ENCODE measurements at places on chromosomes 7 and 10.

DNA sequence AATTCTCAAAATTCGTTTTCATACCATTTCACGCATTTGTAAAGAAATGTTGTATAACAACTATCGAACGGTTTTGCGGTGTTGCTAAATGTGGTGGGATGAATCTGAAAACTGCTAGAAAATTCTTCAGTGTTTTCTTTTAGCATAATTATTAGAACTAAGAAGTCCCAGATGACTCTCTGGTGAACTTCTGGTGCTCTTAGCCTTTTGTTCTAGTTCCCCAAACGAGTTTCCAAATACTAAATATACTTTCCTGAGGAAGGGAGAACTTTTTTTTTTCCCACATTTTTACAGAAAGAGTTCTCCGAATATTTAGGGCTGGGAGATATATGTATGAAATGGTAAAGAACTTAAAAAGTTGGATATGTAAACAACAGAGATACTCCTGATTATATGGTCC, 82.5 kb downstream of the ICA1 start:
- no peak for DNase-seq

- DNase-seq, result peak; percentile 88
Measured at GRCh38 chr10:123666318-123667236, at the start of gene GPR26. Gene GPR26, plus strand, starts transcription at chr10:123666355. Its CDS starts 53 bp downstream, at chr10:123666408.

DNA sequence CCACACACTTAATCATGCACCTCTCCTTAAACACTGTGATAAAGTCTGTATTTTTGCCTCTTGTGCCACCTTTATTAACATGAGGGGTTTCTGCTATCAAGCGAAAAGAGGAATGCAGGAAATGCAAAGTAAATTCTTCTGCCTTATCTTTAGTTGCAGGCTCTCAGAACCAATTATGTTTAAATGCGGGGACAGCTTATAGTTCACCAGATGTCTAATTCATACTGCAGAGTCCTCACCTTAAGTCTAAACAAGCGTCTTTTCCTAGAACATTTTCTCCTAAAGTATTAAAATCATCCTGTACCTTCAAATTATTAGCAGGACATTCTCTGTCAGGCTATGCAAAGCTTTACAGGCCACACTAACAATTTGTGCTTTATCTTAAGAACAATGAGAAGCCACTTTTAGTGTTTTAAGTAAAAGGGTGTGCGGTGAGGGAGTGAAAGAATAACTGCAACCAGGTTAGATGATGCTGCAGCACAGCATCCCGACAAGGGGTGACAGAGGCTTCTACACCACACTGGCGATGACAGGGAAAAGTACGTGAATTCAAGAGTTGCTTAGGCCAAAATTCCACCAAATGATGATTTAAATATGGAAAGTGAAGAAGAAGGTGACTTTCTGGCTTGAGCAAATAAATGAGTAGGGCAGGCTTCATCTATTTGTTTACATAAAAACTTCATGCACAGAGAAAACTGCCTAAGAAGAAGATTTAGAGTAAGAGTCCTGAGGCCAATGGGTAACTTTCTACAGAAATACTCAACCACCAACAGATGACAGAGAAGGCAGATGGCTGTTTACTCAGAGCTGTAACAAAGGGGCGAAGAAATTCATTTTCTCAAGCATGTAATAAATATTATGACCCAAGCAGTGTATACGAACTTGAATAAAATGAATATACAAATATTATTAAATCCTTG, 36.0 kb downstream of the EZH2 start:
- DNase-seq, result no peak

DNA sequence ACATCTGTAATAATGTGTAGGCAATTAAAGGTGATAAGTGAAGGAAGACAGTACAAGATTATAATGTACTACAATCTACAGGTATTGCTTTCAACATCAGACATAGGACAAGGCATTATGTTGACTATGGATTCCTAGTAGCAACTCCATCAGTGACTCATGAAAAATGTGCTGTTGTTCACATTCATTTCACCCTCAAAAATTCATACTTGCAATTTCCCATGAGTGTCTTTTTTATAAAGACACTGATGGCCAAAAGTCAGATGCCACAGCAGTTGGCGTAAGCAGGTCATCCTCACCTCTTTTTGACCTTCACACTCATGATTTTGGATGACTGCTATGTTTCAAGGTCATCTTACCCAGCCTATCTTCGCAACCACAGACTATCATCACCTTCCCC, 100.0 kb upstream of the AMPH start:
- DNase-seq, result no peak

- DNase-seq, result no peak
Measured at GRCh38 chr7:10934292-10934691, 39.4 kb upstream of the PHF14 start.

GRCh38 chr10:110107887-110108286, 99.5 kb upstream of the MXI1 start:
- no peak for DNase-seq

- no peak for DNase-seq
Measured at GRCh38 chr7:133054162-133054840, 27.6 kb downstream of the CHCHD3 start.

DNA sequence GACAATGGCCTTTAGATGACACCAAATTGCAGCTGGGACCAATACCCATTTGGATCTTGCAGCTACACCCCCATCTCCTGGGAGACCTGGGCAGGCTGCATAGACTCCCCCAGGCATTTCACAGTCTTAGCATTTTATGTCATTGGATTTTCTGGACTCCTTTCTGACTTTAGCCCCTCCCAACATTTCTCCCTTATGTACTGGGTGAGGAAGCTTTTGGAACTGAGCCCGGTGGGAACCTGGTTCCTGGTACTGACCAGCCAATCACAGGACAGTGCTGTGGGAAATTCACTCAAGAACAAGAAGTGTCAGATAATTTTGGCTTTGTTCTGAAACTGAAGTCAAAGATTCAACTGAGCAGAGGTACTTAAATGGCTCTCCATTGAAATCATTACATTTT, 177.7 kb downstream of the ACTR3B start:
- DNase-seq, result no peak

- peak; percentile 72 for DNase-seq
Measured at GRCh38 chr7:101936611-101937231, 119.3 kb downstream of the CUX1 start.

GRCh38 chr10:14658331-14659127, 116.2 kb downstream of the FAM107B start:
- DNase-seq, result no peak

DNA sequence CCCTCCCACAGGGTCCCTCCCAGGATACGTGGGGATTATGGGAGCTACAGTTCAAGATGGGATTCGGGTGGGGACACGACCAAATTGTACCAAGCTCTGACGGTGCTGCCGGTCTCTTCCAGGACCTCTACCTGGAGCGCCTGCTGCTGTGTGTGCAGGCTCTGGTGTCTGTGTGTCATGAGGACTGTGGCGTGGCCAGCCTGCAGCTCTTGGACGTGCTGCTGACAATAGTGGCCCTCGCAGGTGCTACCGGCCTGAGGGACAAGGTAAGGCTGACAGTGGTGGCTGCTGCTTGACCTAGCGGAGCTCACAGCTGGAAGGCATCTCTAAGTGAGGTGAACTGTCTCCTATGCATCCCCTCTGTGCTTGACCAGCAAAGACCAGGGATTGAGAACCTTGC, 34.5 kb upstream of the PRKAR1B start:
- no peak for DNase-seq

GRCh38 chr7:116557066-116557585, 32.3 kb downstream of the CAV1 start:
- DNase-seq, result no peak

DNA sequence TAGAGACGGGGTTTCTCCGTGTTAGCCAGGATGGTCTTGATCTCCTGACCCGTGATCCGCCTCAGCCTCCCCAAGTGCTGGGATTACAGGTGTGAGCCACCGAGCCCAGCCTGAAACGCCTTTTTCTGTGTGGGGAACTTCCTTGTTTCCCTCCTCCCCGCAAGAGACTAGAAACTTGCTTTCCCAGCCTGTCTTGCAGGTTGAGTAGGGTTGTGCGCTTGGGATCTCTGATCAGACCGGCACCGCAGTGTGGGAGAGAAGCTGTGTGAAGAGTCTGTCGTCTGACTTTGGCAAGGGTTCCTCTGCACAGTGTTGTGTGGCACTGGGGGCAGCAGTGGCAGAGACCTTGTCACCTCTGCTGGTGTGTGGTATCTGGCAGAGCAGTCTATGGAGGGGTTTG, 28.9 kb downstream of the RBM17 start:
- DNase-seq, result no peak

- DNase-seq, result no peak
Measured at GRCh38 chr7:91046322-91047089, 217.7 kb upstream of the FZD1 start.

DNA sequence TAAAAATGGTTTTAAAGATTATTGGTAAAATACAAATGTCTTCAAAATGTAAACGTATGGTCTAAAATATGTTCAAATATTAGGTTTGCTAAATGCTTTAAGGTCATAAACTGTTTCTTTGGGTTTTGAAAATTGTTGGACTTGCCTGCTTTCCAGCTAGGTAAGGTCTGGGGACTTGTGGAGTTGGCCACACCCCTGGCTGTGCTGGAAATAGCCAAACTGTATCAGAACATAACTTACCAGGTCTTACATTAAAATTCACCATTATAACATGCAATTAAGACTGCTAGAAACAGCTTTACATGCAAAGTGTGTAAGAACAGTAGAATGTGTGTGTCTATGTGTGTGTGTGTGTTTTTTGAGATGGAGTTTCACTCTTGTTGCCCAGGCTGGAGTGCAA, 29.7 kb upstream of the BNIP3 start:
- no peak for DNase-seq

DNA sequence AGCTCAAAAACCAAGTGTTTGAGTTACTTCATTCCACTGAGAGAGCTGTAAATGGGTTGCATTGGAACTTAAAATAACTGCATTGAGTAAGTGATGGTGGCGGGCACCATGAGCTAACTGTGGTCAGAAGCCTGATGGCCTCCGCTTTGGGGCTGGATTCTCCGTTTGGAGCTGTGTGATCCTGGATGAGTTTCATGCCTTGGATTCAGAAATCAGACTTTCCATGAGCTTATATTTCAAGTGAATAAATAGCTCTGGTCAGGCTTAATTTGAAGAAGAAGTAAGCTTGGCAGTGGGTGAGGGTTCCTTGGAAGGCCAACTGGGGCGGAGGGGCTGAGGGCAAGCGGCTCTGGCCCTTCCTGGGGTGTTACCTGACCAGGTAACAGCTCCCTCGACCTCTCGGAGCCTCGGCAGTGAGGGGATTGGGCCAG, 5.6 kb downstream of the HTRA1 start:
- DNase-seq, result no peak

- no peak for DNase-seq
Measured at GRCh38 chr7:40851001-40851400, 716.2 kb downstream of the SUGCT start.

DNA sequence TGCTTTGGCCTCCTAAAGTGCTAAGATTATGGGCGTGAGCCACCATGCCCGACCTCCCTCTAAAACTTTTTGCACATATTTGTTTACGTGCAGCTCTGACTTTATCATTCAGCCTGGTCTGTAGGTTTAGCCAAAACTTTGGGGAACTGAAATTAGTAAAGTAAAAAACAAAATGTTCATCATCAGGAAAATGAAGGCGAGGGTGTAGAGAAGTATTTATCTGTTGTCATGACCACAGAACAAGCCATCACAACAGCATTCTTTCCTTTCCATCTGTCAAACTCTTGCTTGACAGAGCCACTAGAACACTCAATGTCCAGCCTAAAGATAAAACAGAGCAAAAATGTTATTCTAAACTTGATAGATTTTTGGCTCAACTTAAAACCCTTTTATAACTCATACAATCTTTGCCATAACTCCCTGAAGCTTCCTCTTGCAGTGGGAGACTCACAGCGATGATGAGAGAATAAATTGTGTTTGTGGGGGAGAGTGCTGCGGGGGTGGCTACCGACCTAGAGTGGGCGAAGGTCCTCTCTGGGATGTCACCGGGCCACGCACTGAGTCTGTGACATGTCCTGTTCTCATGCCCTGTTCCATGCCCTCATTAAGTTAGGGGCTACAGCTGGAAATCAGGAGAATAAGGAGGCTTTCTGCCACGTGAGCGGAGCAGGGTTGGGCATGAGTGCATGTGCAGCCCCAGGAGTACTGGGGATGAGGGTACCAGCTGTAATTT, 58.6 kb upstream of the MKRN1 start:
- no peak for DNase-seq

DNA sequence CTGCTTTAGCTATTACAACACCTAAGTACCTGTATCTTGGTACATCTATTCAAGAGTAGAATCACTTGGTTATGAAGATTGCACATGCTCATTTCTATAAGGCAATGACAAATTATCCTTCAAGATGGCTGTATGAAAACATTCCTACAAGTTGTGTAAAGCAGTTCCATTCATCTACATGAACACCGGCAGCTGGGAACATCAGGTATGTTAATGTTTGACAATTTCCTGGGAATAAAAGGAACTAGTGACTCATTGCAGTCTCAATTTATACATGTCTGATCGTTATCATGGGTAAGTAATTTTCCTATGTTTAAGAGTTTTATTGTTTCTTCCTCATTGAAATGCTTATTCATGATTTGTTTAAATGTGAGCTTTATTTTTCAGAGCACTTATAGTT, 203.2 kb upstream of the SEMA3E start:
- DNase-seq, result no peak

- DNase-seq, result no peak
Measured at GRCh38 chr7:16875861-16876260, 5.9 kb downstream of the AGR3 start.

DNA sequence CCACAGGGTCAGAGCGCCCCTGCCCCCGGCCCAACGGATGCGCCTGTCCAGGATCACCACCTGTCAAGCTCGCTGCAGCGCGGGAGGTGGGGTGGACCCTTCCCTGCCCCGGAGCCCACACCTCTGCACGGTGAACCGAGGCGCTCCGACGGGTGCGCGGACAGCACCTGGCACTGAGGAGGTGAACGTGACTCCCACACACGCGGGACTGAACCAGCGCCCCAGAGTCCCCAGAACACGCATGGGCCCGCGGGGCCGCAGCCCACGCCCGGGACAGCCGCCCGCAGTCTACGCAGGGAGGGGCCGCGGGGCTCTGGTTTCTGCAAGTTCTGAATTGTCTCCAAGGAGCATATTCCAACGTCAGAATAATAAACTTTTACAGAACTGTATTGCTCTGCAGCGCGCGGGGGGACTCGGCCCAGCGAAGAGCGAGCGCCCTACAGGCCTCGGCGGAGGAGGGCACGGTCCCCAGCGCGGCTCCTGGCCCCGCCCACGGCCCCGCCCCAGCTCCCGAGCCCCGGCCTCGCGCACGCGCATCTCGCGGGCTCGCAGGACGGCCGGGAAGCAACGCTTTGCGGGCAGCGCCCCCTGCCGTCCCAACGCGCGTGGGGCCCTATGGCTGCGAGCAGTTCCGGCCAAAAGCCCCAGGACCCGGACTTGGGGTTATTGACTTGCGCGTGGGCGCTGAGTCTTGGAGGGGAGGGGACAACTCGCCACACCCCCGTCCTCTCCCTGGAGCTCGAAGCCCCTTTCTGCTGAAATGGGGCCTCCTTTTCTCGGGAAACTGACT, 29.7 kb downstream of the OAT start:
- DNase-seq, result peak; percentile 100

DNA sequence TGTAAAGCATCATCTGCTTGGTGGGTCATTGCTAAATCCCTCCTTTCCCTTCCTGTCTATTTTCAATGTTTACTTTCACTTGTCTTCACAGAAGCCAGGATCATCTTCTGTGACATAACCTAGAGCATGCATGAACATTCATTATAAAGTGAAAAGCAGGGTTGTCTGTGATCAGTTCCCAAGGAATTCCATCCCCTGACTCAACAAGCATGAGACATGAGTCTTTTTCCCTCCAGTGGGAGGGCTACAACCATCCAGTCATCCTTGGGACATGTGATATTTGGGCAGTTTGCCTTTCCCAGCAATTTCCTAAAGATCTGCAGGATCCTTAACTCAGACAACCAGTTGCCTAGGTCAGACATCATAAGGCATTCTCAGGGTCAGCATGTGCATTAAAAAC, 166.3 kb upstream of the TMEM196 start:
- no peak for DNase-seq

Data from H7 (cell line).